ENCODE measurements at places on chromosomes 5 and 9.

DNA sequence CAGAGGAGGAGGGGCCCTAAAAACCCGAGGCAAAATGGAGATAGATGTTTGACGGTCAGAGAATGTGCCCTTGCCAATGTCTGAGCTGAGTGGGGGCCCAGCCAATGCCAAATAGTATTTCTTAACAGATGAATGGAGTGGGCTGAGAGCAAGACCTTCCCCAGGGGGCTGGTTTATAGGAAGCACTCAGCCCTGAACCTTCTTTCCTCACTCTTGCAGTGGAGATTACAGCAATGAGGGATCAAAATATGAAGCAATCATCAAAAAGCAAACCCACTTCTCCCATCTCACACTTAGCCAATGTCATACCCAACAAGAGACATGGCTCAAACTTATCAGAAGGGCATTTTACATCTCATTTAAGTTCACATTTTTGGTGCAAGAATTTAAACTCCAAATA lies 350.3 kb downstream of the GADD45G start:
- no peak for DNase-seq

DNA sequence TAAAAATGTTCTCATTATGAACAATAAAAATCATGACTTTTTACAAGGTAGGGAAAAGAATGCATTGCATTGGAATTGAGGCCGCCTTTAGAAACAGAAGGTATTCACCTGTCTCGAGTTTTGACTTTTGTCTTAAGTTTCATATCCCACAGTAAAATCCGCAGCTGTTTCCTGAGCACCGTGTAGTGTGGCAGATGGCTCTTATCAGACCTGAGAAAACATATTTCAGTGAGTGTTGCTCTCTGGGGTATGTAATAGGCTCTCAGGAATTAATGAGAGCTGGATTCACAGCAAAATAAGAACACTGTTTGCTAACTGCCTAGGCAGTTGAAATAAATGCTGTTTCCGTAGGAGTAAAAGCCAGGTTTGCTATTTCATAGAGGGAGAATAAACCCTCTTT lies 221.4 kb downstream of the CFAP90 start:
- no peak for DNase-seq

GRCh38 chr5:68424799-68425537 lies 209.4 kb downstream of the PIK3R1 start:
- DNase-seq, result no peak

- DNase-seq, result no peak
Observed at GRCh38 chr9:121930956-121931355, 162.2 kb downstream of the TTLL11 start.

DNA sequence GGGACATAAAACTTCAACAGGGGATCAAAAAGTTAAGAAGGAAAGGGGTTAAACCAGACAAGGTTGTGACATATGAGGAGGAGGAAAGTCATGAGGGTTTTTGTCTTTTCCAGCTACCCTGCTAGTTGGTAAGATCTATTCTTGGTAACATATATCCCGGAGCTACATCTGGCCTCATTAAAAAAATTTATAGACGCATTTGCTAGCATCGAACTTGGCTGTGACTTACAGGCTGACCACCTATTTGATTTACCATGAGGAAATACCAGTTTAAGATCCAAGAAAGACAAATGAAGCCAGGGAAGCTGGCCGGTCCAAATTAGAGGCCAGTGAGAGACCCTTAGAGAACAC lies 87.6 kb upstream of the NIPAL4 start:
- no peak for DNase-seq

- DNase-seq, result no peak
Observed at GRCh38 chr9:86470326-86470725, 116.1 kb upstream of the TUT7 start.

DNA sequence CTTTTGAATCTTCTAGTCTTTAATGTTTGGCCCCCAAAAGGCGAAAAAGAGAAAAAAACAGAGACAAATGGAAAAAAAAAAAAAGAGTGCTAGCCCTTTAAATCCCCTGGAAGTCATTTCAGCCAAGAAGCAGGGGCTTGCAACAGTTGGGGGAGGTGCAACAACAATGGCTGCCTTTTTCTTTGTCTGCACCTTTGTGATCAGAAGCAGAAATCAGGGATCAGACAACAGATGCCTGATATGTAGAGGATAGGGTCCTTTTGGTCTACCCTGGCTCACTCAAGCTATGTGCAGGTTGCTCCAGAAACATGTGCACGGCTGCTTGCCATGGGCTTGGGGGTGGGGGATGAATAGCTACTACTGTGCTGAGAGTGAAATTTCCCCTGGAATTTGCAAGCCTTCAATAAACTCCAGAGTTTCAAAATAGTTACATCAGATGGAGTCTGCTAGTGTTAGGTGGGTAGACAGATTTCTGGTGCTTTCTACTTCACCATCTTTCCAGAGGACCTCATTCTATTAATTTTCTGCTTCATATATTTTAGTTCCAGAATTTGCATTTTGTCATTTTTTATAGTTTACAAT lies 150.9 kb downstream of the FGF18 start:
- DNase-seq, result no peak

DNA sequence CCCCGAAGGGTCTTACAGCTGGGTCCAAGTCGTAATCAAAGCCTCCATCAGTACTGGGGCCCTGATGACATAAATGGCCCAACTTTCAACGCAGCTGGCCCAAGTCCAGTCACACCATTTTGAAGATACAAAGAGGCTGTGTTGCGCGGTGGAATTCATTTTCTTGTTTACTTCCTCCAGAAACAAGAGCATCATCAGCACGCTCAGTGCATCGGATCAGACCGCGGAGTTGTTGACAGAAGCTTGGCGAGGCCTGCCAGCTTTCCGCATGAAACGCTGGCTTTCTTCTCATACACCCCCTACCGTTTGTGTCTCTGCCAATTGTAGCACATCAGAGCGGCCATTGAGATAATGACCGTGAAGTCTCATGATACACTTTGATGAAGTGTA lies 101.7 kb upstream of the SPATA31D4 start:
- DNase-seq, result peak; percentile 82

GRCh38 chr9:90640361-90640760 lies 2.3 kb downstream of the DIRAS2 start:
- no peak for DNase-seq

GRCh38 chr5:32135086-32135485 lies 39.0 kb downstream of the GOLPH3 start:
- DNase-seq, result no peak

- DNase-seq, result no peak
Observed at GRCh38 chr9:33105959-33106358, 29.5 kb upstream of the SMU1 start.

DNA sequence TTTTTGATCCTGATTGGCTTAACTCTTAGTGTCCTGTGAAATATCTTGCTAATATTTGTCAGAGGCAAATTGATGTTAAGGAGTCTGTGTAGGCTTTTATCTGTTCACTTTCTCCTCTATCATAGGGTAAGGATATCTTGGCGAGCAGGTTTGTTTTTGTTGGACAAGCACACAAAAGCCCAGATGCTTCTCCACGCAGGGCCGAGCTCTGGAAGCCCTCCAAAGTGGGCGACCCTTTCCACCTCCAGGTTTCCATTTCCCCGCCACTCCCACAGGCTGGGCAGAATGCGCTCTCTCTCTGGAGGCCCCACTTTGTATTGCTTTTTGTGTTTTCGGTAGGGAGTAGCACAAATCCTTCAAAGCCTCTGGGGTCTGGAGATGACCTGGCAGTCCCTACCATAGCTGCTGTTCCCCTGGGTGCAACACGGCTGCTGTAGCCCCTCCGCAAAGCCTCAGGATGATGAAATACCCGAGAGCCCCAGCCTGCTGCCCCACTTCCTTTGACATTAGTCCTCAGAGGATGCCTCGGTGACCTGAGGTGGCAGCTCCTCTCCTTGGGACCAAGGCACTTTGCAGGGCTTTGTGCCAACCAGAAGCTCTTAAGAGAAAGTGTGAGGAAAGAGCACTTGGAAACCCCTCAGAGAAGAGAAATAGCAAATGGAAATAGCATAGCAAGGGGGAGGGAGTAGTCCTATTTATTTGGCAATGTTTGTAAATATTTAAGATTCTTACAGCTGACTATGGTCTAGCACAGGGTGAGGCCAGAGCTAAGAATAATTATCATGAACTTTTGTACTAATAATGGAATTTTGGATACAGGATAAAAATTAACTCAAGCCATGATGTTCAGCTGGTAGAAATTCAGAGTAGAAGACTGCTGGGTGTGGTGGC lies 122.8 kb downstream of the ARHGEF28 start:
- no peak for DNase-seq
